A549 (cell line): ENCODE measurements at places on chromosomes 5 and 9.
A peak's percentile ranks its signal among the peaks of the same experiment; 100 is the strongest.

DNA sequence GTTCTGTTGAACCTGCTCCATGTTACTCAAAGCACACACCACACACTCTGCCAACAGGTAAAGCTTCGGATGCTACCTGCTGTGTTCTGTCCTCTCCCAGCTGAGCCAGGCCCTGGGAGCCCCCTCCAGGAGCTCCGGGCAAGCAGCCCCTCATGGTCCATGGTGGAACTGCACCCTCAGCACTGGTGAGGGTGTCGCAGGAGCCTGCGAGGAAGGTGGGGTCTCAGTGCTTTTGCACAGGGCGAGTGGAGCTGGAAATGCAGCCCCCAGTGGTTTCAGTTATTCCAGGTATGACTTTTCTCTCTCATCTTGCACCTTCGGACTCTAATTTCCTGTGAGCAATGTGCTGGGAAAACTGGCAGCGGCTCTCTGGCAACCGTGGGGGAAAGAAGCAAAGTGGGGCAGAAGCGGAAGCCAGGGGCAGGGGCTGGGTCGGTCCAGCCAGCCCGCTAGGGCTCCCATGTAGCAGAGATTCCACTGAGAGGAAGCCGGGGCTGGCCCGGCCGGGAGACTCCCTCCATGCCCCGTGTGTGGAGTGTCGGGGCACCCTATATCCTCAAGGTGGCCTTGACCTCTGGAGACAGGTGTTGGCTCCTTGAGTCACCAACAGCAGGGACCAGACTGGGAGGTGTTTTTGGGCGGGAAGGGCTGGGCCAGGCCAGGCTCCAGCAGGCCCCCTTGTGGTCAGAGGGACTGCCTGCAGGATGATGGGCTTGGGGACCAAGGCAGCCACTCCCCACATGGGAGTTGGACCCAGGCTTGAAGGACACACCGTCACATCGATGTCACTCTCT is 75.6 kb upstream of the PRSS3 start:
- DNase-seq, result peak; percentile 55

- no peak for DNase-seq
These were observed 4.8 kb upstream of the SREK1 start for GRCh38 chr5:66139318-66139712.

DNA sequence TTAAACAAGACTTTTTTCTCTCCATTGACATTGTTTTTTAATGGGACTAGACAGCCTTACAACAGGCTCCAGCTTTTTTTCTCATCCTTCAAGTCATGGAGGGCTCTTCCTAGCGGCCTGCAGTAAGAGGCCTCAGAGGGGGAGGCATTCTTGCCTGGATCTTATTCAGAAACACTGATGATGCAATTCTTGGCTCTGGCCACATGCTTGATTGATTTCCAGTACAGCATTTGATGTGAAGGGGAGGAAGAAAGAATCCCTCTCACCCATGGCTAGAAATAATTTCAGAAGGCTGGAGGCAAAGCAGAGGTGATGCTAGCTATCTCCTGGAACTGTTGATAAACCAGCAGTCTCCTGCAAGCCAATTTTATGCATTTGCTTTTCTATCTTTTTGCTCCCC is 324.8 kb downstream of the PRELID2 start:
- DNase-seq, result no peak

DNA sequence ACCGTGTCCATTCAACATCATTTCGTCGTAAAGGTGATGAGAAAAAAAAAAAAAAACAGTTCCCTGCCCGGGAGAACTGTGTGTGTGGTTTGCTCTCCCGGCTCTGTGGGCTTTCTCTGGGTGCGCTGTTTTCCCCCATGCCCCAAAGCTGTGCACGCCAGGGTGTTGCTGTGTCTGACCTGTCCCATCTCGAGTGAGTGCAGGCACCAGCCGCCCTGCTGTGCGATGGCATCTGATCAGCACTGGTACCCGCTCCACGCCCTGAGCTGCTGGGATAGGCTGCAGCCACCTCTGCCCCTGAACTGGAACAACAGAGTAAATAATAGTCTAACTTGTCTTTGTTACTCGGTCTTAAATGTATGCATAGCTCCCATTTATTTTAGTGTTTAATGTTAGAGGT is 33.3 kb downstream of the CEP72 start:
- DNase-seq, result no peak

DNA sequence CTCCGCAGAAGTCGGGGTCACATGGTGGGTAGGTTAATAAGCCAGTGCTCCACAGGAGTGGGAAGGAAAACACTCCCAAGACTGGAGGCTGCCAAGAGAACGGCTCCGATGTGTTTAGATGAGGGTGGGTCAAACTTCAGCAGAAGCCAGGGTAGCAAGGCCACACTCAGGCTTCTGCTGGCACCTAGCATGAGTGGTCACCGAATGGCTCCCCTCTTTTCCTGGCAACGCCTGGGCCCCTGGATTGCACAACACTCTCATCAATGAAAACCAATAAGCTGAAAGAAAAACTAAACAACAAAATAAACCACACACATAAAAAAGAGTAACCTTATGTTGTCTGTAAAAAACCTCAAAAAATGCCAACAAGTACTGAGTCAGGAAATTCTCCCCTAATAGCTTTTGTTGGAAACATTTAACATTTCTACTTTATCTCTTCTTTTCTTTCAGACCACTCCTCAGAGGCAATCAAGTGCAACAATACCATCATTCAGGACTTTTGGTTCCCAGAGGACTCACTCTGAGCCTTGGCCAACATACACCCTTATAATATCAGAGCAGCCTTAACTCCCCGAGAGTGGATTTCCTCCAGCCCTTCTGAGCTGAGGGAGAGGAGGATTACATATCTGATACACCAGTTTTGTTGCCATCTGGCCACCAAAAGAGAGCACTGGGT is 279.9 kb downstream of the ENC1 start:
- DNase-seq, result no peak

- DNase-seq, result no peak
These were observed 412.7 kb downstream of the ACTL7B start for GRCh38 chr9:108443019-108443633.

GRCh38 chr5:40738502-40738901 is 17.3 kb downstream of the TTC33 start:
- DNase-seq, result no peak

- DNase-seq, result no peak
These were observed 8.5 kb upstream of the C9orf72 start for GRCh38 chr9:27581826-27582225.

- DNase-seq, result no peak
These were observed 63.8 kb upstream of the ASS1 start for GRCh38 chr9:130380920-130381469.

GRCh38 chr9:16461851-16462250 is 408.6 kb downstream of the BNC2 start:
- DNase-seq, result no peak

GRCh38 chr5:132526290-132526973 is 16.9 kb downstream of the IL5 start:
- DNase-seq, result peak; percentile 69

DNA sequence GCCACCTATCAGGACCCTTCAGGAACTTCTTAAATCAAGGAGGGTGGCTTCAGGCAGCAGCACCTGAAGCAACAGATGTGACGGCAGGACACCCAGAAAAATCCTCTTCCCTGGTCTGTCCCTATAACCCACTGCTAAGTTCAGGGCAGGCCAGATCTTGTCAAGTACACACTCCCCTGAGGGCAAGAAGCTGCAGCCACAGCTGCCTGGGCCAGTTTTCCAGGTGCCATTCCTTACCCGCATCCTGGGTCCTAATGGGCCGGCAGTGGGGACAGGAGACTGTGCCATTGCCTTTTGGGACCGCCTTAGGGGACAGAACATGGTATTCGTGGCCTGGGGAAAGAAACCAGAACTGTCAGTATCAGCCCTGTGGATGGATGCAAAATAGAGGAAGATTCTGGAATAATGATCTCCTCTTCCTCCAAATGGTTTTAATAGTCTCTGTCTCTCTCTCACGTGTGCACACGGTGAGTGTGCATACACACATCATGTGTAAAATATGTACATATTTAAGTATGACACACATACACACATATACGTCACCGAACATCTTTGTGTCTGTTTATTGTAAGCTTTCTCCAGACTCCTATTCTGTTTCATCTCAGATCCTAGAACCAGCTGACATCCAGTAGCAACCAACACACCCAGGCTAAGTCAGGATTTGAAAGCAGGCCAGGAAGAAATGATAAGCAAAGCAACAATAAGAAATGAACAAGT is 14.0 kb downstream of the ORM2 start:
- no peak for DNase-seq

GRCh38 chr9:123513554-123513953 is 157.6 kb downstream of the CRB2 start:
- DNase-seq, result no peak

DNA sequence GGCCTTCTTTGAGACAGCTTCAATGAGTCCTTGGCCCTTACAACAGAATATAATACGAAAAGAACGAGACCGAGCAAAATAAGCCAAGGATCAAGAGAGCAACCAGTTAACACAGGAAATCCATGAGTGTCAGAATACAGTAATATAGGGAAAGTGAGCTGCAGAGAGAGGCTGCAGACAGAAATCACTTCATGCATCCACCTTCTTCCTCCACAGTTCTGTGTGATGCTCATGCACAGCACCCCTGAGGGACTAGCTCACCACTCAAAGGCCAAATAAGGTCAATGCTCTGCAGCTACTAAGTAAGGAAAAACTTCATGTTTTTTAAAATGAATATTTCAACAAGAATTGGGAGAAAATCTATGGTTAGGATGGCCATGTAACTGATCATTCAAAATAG is 257.1 kb downstream of the MCTP1 start:
- DNase-seq, result no peak

DNA sequence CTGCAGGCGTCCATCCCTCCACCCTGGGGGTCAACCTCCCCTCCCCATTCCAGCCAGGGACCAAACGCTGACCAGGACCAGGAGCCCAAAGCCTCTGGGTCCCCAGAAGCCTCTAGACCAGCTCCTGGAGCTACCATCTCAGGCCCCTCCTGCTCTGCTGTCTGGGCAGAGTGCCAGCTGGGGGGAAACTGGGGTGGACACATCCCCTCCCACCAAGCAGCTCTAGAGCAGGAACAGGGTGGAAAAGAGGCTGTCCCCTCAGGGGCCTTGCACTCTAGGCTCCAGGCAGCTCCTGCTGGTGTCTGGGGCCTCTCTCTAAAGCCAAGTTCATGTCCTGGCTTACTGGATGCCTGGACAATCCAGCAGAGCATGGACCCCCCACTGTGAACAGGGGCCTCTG is 4.4 kb downstream of the SSNA1 start:
- no peak for DNase-seq

- peak; percentile 30 for DNase-seq
These were observed 12.4 kb downstream of the UBAP1 start for GRCh38 chr9:34190996-34191892.

GRCh38 chr5:170248172-170248930 is 15.6 kb downstream of the C5orf58 start:
- DNase-seq, result no peak

DNA sequence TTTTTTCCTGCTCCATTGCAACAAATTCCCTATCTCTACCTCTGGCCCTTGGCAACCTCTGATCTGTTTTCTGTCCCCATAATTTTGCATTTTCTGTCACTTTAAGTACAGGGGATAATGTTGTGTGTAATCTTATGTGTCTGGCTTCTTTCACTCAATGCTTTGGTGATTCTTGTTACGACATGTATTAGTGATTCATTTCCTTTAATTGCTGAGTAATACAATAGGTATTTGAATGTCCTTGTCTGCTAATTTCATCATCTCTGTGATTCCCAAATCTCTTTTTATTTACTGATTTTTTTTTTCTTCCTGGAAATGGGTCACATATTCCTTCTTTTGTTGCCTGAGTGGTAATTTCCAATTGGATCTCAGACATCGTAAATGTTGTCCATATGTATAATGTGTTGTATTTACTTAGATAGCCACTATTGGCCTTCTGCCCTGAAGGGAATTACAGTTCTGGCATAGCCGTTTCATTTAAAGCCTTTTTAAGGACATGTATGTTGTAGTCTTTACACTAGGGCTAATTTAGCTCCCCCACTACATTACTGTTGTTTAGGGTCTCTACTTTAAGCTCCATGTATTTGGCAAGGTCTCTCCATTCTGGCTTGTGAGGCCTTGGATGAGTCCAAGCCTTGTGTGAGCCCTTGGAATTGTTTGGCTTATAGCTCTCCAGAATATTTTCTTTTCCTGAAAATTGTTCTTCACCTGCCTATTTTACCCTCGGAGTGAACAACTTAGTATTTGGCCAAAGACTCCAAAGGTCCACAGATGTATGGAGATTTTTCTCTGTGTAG is 683.8 kb downstream of the LRRC70 start:
- peak; percentile 11 for DNase-seq

DNA sequence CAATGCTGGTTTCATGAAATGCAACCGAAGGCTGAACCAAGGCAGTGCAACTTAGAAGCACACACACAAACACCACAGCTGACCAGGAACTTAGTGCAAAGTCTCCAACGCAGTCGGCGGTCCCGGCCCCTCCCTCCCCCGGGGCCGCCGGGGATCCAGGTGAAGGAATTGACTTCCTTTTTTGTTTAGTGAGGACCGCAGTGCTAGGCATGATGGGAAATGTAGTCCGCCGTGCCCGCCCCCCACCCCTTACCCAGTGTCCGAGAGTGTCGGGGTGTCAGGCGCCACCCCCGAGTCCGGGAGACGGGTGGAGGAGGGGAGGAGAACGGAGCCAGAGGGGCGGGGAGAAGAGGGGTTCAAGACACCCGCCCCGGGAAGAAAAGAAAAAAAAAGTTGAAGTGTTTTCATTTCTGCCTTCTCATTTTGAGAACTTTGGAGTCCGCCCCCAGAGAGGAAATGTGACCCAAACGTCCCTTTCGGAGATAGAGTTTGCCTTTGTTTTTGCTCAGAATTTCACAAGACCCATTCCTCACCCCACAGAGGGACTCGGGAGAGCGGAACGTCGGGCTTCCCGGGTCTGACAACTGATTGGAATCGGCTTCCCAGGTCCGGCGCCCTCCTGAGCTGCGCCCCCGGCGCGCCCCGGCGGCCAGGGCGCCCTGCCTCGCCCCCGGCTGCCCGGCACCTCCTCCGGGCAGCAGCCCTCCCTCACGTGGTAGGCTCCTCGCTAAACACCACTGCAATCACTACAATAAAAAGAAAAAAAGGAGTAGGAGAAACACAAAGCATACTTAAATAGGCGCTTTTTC is 2.0 kb downstream of the IER5L start:
- peak; percentile 95 for DNase-seq

DNA sequence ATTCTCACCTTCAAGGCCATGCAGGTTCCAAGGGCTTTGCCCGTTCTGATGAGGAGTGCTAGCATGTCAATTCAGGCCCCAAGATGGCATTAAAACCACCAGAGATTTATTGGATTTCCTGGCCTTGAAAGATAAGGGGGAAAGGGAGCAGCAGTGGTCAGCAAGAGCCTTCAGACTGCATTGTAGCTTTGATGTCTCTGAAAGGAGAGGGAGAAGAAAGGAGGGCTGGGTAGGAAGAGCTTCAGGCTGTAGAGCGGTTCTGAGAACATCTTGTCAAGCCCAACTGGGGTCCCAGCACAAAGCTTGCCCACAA is 41.8 kb upstream of the FGF1 start:
- no peak for DNase-seq

DNA sequence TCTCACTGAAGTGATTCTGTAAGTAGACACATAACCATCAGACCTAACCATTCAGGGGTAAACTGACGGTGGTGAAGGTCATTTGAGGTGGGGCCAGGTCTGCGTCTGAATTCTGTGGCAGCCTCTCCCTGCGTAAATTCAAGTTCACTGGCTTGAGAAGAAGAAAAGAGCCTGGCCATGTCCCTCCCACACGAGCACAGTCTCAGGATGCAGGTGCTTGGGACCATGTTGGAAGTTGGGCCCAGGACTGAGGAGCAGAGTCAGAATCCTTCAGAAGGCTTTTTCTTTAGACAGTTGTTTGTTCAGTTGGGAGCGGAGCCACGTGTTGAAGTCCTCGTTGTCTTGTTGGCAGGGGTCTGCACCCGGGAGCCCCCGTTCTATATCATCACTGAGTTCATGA is 24.1 kb downstream of the QRFP start:
- DNase-seq, result no peak
